SIG-M5 (cell line): ENCODE measurements at places on chromosomes 7 and 10.

GRCh38 chr7:45080958-45081669 is 7.7 kb downstream of the NACAD start:
- DNase-seq = no peak

- no peak for DNase-seq
Measured at GRCh38 chr10:106941297-106942034, 223.0 kb downstream of the SORCS1 start.

- no peak for DNase-seq
Measured at GRCh38 chr10:101453318-101453717, 99.4 kb downstream of the BTRC start.

- peak; percentile 43 for DNase-seq
Measured at GRCh38 chr7:7577888-7578287, 11.2 kb downstream of the MIOS start.

- no peak for DNase-seq
Measured at GRCh38 chr7:139871820-139872219, 42.8 kb downstream of the TBXAS1 start.

DNA sequence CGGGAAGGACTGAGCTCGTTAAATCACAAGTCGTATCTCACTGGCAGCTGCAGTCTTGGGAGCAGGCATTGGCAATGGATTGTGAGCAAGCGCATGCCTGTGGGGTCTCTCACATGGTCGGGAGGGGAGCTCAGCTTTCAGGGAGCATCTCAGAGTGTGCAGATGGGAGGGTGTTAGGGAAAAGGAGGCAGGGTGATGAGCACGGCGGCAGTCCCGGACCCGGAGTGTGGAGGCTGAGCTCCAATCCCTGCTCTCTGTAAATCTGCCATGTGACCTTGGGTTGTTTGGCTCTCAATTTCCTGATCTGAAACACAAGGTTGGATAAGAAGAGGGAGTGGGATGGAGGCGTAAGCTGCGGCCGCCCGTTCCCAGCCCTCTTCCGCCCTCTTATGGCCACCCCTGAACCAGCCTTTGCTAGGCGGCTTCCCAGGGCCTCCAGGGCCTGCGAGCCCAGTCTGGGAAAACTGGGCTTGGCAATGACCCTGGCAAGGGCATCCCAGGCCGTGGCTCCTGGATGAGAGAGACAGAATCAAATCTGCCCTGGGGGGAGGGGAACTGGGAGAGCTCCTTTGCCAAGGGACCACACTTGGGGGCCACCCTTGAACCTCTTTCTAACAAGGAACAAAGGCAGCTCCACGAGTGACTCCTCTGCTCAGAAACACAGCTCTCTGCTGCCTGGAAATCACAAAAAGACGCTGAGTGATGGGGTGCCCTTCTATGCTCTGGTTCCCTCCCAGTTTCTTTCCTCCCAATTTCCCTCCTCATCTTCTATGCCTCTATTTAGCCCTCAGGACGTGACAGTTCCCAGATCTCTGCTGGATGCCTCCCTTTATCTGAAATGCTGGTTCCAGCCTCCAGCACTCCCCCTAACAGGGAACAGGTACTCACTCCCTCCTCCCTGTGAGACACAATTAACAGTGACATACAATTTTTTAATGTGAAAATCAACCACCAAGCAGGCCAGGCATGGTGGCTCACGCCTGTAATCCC is 41.7 kb upstream of the LOXL4 start:
- DNase-seq = no peak

DNA sequence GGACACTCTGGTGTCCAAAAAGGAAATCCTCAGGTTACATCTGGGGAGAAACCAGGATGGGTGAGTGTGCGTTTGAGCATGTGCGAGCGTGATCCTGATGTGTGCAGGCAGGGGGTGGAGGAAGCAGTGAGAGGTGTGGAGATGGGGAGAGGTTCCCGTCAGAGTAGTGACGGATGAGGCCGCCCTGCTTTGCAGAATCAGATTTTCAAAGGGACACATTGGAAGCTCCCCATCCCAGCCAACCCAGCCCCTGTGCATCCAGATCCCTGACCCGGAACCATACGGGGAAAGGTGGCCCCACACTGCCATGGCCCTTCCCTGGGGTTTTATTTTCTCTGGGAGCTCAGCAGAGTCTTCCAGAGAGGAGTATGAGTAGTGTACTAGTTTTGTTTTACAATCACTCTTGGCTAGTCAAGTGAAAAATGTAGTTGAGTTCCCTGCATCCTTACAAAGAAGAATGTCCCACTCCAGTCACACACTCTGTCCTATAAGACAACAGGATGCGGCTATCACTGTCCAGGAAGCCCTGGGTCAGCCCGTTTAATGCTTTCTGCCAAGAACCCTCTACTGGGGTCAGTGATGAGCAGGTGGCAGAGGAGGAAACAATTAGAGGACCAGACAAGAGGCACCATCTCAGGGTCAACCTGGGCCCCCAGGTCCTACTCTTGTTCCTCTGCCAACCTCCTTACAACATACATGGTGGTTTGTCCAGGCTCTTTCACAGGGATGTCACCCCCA is 46.8 kb upstream of the PDLIM1 start:
- no peak for DNase-seq

DNA sequence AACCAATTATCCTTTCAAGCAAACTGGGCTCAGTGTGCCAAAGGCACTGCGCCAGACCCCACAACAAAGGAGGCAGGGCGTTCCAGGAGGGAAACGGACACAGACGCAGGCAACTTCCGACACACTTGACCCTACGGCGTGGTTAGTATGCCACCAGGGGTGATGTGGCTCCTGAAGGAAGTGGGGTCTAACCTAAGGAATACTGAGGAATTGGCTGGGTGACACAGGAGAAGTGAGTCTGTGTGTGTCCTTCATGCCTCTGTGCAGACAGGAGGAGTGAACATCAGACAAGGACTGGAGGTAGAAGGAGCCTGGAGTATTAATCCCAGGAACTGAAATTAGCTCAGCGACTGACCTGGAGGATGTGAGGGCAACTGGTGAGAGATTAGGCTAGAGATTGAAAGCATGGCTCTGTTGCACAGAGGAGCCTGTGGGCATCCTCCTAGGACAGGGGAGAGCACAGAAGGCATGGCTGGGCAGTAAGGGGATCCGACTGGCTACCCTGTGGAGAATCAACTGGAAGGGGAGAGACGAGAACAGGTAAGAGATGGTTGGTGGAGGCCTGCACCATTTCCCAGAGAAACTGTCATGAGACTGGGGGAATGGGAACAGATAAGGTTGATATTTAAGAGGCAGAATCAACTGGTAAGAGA is 27.8 kb downstream of the GSDME start:
- no peak for DNase-seq

GRCh38 chr10:50437248-50437647 is 185.9 kb upstream of the ASAH2 start:
- no peak for DNase-seq
